ENCODE measurements at places on chromosomes 6 and 20.

- no peak for DNase-seq
Measured at GRCh38 chr20:10739566-10739965, 65.8 kb upstream of the JAG1 start.

- DNase-seq = no peak
Measured at GRCh38 chr20:48956052-48956451, 34.5 kb downstream of the ARFGEF2 start.

- no peak for DNase-seq
Measured at GRCh38 chr6:66199171-66199570, 492.1 kb upstream of the EYS start.

DNA sequence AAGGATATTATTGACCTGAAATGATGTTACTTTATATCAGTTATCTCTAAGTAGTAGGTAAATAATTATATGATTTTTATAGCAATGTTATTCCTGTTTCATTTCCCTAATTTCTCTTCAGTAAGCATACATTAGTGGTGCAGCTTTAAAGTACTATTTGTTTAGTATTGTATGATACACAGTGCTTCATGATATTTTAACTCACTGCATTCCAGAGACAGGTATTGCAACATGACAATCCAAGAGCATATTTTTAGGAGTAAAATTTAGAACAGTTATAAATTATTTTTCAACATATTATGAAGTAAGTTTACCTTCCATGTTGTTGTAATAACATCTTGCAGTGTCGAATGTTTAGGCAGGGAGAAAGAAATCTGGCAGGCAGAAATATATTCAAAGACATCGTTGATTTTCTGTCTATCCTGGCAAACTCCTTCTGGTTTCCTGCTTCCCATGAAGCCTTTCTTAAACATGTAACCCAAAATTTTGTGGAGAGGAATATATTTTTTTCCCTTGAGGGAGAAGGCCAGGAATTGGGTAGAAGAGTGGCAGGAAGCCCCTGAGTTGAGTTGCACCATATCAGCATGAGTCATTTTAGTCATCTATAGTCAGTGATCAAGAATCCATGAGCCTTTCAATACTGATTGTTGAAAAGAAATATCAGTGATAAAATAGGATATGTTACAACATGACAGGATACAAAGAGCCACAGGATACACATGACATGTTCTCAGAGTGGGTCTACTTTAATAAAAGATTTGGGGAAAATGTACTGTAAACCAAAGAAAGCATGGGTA is 29.0 kb upstream of the PTCHD4 start:
- no peak for DNase-seq

DNA sequence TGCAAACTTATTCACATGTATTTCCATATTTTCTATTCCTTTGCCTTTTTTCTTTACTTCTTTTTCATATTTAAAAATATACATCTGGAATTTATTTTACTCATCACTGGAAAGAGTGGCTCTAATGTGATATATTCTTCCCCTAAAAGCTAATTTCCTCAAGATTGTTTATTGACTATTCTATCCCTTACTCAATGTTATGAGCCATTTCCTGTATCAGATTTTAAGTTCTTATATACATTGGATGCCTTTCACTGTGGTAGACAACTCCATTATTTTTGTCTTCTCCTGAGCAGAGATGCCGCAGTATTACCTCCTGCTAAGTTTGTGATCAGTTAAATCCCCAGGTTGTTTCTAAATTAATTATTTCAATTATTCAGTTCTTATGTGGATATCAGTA is 418.4 kb upstream of the JAG1 start:
- no peak for DNase-seq

Measured in Panc1 (cell line).